ENCODE measurements at places on chromosomes 16 and 17. TPM values are rescaled to one million over a fixed set of nuclear protein-coding genes. Genes with fewer than 3 reads are reported as not detected.
A peak's percentile ranks its signal among the peaks of the same experiment; 100 is the strongest.

GRCh38 chr16:30077656-30078055 is 1.9 kb downstream of the PPP4C start:
- DNase-seq, result no peak

The RUNDC3A gene
- total RNA-seq, result 0.38 TPM

GRCh38 chr17:82274134-82275020 is 877 bp upstream of the CSNK1D start:
- peak; percentile 61 for DNase-seq

- no peak for DNase-seq
Measured at GRCh38 chr17:35791681-35792350, 3.6 kb downstream of the MMP28 start.

The SMPD3 gene
- 0.79 TPM for total RNA-seq

GRCh38 chr16:11405331-11406176 is 60.3 kb downstream of the RMI2 start:
- DNase-seq, result no peak

The GOSR1 gene
- total RNA-seq, result 44.3 TPM

DNA sequence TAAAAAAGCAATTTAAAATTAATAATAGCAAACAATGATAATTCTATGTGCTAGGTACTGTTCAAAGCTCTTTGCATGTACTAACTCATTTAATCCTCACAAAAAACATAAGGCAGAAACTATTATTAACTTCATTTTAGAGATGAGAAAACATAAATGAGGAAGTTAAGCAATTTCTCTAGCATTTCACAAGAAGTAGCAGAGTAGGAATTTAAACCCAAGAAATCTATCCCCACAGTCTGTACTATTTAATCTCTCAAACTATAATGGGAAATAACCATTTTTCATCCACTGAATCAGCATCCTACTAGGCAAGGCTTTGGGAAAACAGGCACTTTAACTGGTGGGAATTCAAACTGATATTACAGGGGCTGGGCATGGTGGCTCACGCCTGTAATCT is 42.2 kb upstream of the INTS2 start:
- DNase-seq, result no peak

The BAIAP3 gene
- 6.0 TPM for total RNA-seq

DNA sequence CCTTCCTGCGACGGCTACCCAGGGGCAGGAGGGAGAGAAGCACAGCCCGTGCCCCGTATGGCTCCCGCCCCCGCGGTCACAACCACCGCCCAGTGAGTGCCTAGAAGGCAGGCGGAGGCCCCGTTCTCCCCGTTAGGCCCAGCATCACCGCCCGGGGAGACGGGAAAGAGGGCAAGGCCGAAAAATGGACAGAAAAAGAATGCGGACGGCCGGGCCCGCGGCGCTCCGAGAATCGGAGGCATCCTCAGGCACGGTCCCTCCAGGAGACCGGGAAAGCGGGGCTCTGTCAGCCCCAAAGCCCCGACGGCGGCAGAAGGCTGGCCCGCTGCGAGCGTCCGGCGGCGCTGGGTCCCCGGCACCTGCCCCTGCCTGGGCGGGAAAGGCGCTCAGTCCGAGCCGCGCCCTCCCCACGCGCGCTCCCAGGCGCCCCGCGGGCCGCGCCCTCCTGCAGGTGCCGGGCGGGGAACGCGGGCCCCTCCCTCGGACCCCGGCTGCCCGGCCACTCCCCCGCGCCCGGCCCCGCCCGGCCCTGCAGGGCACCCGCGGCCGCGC is 407 bp downstream of the MCRIP1 start:
- DNase-seq, result no peak

The FASN gene
- 288 TPM for total RNA-seq

DNA sequence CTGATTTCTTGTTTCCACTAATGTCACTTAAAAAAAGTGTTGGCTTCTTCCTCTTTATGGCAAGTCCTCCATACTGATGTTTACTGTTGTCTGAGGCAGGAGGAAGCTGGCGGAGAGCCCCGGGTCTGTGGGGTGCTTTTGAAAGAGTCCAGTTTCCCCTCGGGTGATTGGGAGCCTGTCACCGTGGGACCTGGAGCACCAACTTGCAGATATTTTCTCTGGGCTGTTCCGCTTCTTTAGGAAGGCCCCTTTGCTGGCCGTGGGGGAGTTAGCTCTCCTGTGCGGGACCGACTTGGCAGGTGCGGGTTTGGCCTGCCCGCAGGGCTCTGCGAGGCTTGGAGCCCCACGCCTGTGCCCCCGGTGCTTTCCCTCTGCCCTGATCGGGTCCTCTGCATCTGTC is 3.1 kb downstream of the BANP start:
- DNase-seq, result no peak

The MYO15B gene
- total RNA-seq, result 127 TPM

- no peak for DNase-seq
Measured at GRCh38 chr17:9976283-9977179, 71.5 kb upstream of the RCVRN start.

- no peak for DNase-seq
Measured at GRCh38 chr16:19935694-19936093, 51.0 kb upstream of the GPRC5B start.

- no peak for DNase-seq
Measured at GRCh38 chr16:17598968-17599367, 128.2 kb upstream of the XYLT1 start.

GRCh38 chr17:70375406-70375805 is 206.1 kb downstream of the KCNJ2 start:
- DNase-seq, result no peak

GRCh38 chr17:58337600-58338453 is 9.2 kb upstream of the TSPOAP1 start:
- no peak for DNase-seq

The TNK1 gene
- total RNA-seq, result 6.4 TPM

The TBC1D3K gene
- total RNA-seq, result not detected

- no peak for DNase-seq
Measured at GRCh38 chr17:59371416-59372100, 40.1 kb downstream of the YPEL2 start.

DNA sequence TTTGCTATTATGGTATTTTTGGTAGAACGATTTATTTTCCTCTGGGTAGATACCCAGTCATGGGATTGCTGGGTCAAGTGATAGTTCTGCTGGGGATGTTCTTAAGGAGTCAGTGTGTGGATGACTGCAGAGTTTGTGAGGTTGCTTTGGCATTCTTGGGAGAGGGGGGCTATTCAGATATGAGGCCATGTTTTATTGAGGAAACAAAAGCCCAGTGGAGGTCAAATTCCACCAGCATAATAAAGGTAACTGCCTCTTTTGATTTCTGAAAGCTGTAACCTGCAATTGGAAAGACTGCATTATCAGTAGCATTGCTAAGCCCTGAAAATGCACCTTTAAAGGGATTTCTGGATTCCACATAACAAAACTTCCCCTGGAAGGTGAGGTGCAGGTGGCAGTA is 43.7 kb upstream of the HNF1B start:
- no peak for DNase-seq

The COQ7 gene
- 15.1 TPM for total RNA-seq

The CD2BP2 gene
- total RNA-seq, result 57.6 TPM

GRCh38 chr17:72421128-72422092 is 300.6 kb downstream of the SOX9 start:
- peak; percentile 63 for DNase-seq

The COPZ2 gene
- total RNA-seq, result 48.6 TPM

The EVI2B gene
- total RNA-seq, result 25.1 TPM

The TMEM107 gene
- total RNA-seq, result 15.0 TPM

The LHX1 gene
- total RNA-seq, result not detected

The TOM1L1 gene
- 33.8 TPM for total RNA-seq

DNA sequence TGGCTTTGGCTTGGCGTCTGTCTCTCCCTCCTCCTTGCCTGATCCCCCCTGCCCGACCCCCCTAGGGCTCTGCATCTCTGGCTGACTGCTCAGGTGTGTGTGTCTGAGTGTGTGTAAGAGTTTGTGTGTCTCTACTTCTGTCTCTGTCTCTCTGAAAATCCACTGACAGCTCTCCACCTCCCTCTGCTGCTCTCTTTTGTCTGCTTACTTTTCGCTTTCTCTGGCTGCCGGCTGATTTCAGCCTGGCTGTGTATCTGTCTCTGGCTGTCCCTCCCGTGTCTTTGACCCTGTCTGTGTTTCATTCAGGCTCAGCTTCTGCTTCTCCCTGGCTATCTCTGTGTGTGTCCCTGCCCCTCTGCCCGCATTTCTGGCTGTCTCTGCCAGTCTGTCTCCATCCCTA is 3.8 kb upstream of the SPEM1 start:
- no peak for DNase-seq

DNA sequence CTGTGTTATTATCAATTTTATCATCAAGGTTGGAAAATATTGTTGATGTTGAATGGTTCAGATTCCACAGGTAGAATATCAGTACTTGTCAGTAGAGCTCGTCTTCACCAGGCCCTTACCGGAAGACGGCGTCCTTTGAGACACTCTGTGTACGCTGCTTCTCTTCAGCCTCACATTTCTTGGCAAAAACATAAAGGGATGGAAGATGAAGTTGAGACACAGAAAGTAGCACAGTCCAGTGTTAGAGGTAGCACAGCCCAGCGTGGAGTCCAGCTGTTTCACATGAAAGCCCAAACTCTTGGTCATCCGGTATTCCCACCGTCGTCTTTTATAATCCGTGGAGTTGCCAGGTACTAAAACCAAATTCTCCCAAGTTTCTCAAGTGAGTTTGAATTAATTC is 30.4 kb downstream of the ATP2C2 start:
- no peak for DNase-seq

DNA sequence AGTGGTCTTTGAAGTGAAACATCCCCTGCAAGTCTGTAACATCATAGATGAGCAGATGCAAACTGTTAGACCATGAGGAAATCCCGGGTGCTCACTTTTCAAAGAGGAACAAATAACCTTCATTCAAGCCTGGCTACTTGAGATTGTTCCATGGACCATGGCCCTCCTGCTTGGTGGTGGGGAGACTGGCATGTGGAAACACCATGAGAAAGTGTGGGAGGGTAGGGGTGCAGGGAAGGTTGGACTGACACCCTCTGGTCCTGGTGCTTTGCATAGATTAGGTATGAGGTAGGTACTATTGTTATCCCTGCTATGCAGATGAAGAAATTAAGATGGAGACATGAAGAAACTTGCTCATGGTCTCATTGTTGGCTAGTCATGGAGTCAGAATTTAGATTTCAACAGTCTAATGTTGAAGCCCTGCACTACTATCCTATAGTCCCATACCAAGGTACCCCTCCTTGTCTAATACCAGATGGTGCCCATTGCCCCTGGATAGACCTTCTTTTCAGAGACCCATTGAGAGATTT is 59.0 kb downstream of the SPACA3 start:
- DNase-seq, result no peak

The TGFB1I1 gene
- total RNA-seq, result 70.3 TPM

The CFAP97D1 gene
- not detected for total RNA-seq

DNA sequence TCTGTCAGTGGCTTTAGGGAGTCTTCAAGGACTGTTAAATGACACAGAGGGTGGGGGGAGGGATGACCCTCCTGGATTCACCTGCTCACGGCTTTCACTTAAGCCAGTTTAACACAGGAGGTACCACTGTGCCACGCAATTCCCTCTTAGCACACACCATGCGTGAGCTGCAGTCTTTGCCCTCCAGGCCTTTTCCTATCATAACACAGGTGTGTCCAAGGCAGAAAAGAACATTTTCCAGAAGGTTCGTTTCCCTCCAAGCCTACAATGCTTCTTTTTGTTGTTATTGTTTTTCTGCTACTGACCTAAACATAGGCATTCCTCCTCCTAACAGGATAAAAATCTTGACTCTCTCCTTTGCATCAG is 1.1 kb downstream of the ZFHX3 start:
- DNase-seq, result no peak

The FBXW10B gene
- 1.5 TPM for total RNA-seq

DNA sequence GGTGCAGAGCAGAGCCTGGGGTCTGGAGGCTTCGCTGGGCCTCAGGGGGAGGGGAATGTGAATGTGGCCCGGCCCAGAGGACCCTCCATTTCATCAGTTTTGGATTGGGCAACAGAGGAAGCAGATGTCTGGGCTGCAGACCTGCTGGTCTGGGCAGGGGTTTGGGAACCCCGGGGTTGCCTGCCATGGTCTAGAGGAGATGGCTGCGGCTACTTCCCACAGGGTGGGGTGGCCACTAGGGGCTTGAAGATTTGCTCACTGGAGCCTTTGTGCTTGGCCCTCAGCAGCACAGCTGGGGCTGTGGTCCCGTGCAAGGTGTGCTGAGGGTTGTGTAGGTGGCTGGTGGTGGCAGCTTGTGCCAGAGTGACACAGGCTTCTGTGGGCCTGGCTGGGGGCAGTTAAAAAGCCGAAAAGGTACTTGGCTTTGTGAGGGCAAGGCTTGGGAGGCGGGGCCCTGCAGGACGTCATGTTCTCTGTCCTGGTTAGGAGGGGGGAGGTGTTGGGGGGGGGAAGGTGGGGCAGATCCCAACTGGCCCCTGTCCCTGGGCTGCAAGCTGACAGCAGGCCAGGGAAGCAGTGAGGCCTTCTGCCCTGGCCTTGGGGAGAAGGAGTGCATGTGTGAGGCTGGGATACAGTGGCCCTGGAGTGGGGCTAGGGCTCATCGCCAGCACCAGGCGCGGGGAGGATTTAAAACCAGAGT is 98.0 kb downstream of the KPNA2 start:
- DNase-seq, result no peak

The OTOP3 gene
- not detected for total RNA-seq

DNA sequence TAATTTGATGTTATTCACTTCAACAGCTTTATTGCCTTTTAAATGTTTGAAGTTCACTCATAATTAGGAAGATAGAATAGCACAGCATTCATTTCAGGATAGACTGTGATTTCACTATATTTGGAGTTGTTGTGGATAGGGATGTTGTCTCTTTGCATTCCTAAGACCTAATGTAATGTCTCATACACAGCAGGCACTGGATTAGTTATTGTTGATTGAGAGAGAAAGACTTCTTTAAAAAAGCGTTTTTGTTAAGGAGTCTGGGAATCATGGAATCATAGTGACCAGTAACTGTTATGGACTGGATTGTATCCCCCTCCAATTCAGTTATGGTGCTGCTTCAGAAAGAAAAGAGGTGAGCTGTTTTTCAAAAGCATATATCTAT is 122.0 kb downstream of the USP22 start:
- no peak for DNase-seq

DNA sequence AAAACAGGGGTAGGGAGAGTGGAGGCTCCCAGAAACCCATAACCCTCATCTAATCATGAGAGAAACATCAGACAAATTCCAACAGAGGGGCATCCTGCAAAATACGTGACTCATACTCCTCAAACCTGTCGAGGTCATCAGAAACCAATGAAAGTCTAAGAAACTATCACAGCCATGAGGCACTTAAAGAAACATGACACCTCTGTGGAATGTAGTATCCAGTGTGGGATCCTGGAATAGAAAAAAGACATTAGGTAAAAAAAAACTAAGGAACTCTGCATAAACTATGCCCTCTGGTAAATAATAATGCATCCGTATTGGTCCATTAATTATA is 16.4 kb downstream of the CDH5 start:
- no peak for DNase-seq

All from left lung (tissue), 14 donors.